ENCODE measurements at places on chromosomes 7 and 10.

GRCh38 chr7:112070674-112071256 is 135.4 kb downstream of the DOCK4 start:
- no peak for DNase-seq

GRCh38 chr10:113780681-113781250 is 29.3 kb downstream of the PLEKHS1 start:
- no peak for DNase-seq

DNA sequence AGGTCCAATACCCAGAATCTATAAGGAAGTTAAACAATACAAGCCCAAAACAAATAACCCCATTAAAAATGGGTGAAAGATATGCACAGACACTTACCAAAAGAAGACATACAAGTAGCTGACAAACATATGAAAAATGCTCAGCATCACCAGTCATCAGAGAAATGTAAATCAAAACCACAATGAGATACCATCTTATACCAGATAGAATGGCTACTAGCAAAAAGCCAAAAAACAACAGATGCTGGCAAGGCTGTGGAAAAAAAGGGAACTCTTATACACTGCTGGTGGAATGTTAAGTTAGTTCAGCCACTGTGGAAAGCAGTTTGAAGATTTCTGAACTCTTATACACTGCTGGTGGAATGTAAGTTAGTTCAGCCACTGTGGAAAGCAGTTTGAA is 331.1 kb downstream of the KIF20B start:
- DNase-seq, result no peak

- DNase-seq, result no peak
These were observed 144.0 kb upstream of the ASAH2 start for GRCh38 chr10:50395271-50395670.

DNA sequence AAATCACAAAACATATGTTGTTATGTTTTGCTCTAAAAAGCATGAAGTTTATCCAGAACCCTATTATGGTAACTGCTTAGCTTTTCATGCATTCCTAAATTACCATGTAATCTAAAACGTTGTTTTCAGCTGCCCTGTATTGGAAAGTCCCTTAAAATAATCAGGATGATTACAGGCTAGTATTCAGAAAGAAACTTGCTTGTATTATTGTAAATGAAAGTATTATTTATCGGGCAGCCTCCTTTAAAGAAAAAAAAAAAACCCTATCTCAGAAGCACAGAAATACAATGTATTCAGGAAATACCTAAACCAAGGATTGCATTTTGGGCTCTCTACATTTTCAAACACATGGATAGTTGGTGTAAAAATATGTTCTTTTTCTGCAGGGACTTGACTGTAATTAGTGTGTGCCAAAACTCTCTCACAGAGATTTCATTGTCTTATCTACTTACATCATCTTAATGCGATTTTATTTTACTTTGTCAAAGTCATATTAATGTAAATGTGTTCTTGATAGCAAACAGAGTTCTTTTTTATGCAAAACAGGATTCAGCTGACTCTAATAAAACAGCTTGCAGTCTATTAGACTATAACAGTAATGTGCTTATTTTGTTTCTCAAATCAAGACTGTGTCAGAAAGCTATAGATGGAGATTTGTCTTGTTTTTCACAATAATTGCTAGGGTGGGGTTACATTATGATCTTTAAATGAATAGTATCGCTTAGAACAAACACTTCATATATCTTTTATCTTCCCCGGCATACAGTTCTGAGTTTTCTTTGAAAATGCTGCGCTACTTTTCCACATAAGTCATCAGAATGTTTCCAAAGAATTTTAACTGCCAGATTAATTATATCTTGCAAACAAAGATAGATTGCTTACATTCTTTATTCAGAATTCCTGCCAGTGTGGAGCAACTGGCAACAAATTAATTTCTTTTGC is 65.3 kb upstream of the ARID5B start:
- no peak for DNase-seq

DNA sequence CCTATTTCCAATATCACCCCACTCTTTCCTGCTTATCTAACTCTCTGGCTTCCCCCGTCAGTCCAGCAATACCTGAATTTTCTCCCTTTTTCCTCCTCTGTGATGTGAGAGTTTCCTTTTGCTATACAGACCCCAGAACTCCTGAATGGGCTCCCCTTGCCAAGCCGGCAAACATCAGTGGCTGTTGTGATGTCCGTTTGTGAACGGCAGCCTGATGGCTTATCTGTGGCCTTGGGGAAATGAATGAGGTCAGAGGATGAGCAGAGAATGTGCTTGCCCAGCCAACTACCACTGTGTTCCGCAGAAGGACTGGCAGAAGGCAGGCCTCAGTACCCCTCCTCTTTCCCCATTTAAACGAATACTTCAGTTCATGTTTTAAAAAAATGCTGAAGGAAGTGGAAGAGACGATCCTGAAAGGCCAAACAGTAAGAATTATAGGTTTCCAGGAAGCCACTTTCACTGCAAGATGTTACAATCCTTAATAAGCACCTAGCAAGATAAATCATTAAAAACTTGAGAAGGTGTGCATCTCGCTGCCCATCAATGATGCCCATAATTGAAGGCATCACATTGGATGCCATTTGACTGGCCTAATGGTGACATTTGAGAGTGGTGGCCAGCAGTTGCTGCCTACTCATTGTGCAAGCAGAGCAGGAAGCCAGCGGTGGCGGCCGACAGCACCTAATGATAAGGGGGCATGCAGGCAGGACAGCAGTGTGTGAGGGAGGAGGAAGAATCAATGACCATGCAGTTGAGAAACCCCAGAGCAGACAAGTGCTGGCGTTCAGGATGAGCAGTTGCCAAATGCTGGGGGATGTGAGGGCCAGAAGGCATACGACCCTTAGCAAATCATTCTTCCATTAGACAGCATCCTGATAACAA is 31.5 kb downstream of the SLC18A2 start:
- no peak for DNase-seq

GRCh38 chr7:111753968-111754367 is 191.7 kb upstream of the IMMP2L start:
- no peak for DNase-seq

DNA sequence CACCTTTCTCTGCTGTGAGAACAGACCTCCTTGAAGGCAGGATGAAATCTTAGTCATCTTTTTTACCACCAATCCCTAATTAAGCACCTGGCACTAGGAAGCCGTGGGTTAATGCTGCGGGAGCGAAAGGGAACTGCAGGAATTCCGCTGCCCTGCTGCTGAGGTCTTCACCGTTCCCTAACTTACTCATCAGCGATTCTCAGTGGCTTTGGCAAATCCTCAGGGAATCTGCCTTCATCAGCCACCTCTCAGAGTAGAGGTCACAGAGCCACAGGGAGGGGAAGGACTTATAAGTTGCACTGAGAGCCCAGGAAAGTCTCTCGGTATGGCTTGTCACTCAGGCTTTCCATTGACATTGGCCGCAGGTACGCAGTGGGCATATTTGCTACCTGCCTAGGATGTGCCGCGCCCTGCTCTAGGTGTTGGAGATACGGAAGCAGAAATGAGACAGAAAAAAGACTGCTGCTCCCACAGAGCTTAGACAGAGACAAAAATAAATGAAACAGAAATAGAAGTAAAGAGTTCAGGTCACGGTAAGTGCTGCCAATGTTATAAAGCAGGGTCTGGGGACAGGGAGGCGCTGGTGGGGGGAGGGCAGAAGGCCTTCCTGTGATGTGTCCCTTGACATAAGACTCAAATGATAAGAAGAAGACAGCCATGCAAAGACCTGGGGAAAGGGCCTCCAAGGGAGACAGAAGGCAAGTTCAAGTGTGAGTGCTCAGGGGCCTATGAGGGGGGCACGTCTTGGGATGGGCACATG is 72.6 kb upstream of the OPALIN start:
- DNase-seq, result no peak

DNA sequence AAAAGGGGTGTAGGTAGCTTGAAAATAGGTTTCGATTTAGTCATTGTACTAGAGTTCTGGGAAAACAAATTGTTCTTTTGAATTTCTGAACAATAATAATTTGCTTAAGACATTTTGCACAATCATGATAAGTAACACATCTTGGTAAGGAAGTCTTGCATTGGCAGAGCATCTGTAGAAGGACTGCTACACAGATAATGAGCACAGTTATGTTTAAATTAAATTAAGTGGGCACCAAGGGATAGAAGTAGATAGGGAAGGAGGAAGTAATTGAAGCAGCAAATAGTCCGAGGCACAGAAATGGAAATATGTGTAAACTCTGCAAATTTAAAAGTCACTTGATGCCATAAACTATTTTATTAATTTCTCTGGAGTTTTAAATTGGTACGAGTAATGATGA is 122.4 kb downstream of the CHN2 start:
- DNase-seq, result no peak

DNA sequence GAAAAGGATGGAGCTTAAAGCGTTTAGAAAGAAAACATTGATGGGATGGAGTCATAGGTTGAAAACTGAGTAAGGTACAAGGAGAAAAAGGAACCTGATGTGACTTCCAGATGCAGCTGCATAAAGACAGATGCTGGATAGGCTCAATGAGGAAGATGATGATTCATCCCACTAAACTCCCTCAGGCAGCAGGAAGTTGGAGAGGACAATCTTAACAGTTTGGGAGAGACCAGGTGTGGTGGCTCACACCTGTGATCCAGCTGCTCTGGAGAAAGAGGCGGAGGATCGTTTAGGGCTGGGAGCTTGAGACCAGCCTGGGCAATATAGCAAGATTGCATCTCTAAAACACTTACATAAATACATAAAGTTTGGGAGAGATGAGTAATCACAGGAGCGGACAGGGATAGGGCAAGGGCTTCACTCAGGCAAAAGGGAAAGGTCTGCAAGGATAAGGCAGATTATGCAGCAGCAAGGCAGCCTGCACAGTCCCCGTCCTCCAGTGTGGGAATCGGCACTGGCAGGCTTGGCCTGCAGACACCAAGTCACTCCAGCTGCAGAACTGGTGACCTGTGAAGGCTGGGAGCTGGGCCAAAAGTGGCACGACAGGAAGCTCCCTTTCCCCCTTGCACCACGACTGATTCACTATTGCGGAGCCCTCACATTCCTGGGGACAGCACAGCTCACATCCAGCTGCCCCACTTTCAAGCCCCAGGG is 438.5 kb downstream of the GRID1 start:
- DNase-seq, result no peak

DNA sequence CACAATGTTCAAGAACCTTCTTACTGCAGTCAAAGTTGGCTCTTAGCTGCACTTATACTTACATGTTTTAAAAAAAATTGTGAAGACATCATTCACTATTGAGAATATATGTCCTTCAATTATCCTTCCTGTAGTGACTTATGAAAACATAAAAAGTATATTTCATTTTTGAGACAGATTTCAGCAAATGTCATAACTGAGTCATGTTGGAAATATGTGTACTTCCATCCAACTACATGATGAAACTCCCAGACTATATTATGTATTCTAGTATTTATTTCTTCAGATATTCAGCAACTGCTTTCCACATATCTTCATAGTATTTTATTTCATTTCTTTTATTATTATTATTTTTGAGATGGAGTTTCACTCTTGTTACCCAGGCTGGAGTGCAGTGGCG is 160.2 kb downstream of the ARHGAP12 start:
- no peak for DNase-seq

DNA sequence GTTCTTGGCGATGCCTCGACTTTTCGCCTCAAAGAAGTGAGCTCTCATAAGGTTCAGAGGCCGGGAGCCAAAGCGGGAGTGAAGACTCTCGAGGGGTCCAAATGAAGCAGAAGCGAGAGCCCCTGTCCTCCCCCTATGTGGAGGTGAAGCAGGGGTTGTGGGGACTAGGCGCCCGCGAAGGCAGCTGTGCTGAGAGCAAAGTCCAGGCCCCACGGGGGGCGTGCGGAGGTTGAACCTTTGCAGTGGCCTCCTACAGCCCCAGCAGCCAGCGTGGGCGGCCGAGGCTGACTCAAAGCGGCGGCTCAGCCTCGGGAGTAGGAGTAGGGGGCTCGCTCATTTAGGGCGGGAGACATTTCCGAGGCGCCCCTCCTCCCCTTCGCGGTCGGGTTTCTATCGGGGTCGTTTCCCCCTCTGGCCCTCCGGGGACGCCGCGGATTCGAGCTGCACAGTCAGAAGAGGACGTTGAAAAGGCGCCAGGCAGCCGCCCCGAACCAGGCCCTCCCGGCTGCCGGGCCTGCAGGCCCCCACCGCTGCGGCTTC is 553 bp upstream of the ADD3 start:
- DNase-seq, result no peak

DNA sequence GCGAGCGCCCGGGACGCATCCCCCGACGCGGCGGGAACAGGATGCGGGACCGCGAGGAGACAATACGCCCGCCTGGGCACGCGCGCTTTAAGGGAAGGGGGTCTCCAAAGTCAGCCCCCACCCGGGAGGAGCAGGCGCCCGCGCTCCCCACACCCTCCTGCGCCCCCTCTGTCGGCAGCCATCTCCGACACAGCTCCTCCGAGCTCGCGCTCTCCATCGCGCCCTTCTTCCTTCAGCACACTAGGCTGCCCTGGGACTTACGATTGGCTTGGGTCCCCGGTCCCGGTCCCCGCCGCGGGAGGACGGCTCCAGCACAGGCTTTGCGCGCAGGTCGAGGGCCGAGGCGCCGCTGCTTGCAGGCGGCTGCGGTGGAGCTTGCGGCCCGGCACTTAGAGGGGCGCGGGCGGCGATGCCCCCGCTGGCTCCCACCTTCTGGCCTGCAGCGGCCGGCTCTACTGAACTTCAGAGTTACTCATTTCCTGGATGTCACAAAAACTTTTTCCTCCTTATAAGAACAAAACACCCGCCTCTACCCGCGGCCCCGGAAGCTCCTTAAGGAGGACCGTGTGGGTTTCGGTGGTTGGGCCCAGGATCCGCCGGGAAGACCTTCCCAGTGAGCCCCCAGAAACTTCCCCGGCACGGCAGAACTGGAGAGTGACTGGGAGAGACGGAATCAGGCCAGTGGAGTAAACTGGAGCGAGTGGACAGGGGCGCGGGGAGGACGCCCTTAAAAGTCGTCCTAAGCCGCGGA is at the start of gene ITPRIP:
Gene ITPRIP (minus strand): TSS at position 481 of the 751 bp plus-strand sequence. CDS start 22,414 bp downstream, outside the sequence.
- peak; percentile 86 for DNase-seq

DNA sequence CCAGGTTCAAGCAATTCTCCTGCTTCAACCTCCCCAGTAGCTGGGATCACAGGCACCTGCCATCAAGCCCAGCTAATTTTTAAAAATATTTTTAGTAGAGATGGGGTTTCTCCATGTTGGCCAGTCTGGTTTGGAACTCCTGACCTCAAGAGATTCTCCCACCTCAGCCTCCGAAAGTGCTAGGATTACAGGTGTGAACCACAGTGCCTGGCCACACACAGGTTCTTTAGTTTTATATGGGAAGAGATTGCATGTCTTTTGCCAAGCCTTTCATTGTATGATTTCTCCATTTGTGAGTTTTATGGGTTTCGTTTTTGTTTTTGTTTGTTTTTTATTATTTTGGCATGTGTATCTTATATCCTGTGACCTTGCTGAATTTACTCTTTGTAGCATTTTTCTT is 40.9 kb downstream of the C1GALT1 start:
- DNase-seq, result no peak

- no peak for DNase-seq
These were observed 28.8 kb upstream of the DOCK1 start for GRCh38 chr10:126876456-126876855.

GRCh38 chr10:95408148-95408960 is 117.6 kb upstream of the PDLIM1 start:
- no peak for DNase-seq

Data from activated T-cell treated with anti-CD3 and anti-CD28 coated beads, Interleukin-2, amount 50 U/mL, for 24 hours (primary cell).